ENCODE measurements at places on chromosomes 1 and 21. TPM values are rescaled to one million over a fixed set of nuclear protein-coding genes. Genes with fewer than 3 reads are reported as not detected.

DNA sequence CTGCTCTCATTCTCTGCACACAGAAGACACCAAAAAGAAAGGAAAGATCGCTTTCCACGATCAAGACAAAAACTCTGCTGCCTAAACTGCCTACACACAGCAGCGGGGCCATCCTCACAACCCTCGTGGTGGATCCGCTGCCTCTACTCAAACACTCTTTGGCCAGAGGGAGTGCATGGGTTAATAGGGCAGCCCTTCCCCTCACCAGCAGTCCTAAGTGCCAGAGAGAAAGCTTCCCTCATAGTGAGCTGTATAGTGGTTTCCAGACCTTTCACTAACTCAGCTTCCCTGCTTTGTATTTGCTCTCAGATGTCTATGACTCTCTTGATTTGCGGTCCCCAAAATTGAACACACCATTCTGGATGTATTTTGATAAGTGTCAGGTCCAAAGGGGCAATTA lies 30.9 kb downstream of the GPR161 start:
- DNase-seq = no peak

DNA sequence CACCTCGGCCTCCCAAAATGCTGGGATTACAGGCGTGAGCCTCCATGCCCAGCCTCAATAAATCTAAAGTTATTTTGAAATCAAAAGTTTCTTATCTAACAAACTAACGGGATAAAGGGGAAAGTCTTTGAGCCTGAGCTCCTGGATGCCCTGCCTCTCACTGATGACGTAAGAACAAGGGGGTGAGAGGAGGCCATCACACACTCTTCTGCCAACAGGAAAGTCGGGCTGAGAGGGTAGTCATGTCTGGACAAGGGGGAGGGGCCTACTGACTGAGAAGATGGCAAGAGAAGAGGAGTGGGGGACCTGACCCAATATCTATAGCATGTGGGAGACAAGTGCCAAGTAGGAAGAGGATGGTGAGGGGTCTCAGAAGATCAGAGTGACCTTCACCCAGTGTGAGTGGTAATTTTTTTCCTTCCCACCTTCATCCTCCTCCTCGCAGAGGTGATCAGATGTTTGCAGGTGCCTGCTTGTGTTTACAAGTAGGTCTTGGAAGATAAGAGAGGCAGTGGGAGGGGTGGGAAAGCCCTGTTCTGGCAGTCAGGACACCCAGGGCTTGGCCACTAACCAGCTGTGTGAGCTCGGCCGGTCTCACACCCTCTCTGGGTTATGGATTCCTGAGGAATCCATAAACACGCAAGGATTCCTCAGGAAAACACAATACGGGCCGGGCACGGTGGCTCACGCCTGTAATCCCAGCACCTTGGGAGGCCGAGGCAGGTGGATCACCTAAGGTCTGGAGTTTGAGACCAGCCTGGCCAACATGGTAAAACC lies 9.6 kb downstream of the UQCRHL start:
- no peak for DNase-seq

Gene RSPH1
- 0.50 TPM for polyA plus RNA-seq

GRCh38 chr1:87603626-87604025 lies 274.9 kb downstream of the LMO4 start:
- no peak for DNase-seq

- DNase-seq = no peak
Observed at GRCh38 chr1:172298141-172298540, 122.3 kb upstream of the C1orf105 start.

- no peak for DNase-seq
Observed at GRCh38 chr21:32844653-32845436, 73.3 kb upstream of the PAXBP1 start.

All from keratinocyte (primary cell).